ENCODE measurements at places on chromosomes 12 and 14.
A peak's percentile ranks its signal among the peaks of the same experiment; 100 is the strongest.

DNA sequence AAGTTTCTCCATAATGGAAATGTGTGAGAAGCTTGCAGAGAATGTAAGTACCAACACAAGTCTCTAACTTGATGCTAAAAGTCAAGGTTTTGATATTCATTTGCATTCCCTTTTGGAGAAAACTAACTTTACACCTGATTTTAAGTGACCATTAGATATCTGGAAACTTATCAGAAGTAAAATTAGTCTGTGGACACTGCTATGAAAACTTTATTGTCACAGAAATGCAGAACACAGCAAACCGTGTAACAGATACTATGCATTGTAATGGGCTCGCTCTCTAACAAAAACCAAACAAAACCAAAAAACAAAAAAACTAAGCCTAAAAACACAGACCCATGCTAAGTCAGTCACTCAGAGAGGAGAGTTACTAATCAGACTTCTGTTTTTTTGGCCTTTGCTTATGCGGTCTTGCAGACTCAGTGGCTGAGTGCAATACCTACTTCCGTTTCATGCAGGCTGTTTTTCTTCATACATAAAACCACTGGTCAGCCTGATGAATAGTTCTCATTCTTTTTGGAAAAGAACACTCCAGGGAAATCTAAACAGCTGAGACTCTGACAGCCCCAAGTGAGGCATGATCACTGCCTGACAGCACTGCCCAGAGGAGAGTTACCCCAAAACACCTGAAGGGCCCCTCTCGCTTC lies 35.7 kb downstream of the NRDE2 start:
- peaks cover 38% of the 10 kb centered on the region for H3K36me3 ChIP-seq
- peaks cover 8% of the 10 kb centered on the region for H3K4me1 ChIP-seq
- no peak overlapping the region for H3K4me3 ChIP-seq
- no peaks in the 10 kb centered on the region for H3K27me3 ChIP-seq

GRCh38 chr14:90045616-90046015 lies 16.2 kb upstream of the KCNK13 start:
- no peak for DNase-seq
- peaks cover 32% of the 10 kb centered on the region for H3K36me3 ChIP-seq
- H3K4me3 ChIP-seq = no peak overlapping the region
- no peak overlapping the region for H3K27ac ChIP-seq

GRCh38 chr12:92570056-92570753 lies 132.6 kb upstream of the PLEKHG7 start:
- H3K27ac ChIP-seq = no peak overlapping the region
- H3K36me3 ChIP-seq = peaks cover 17% of the 10 kb centered on the region

GRCh38 chr12:93778306-93778705 lies 101.1 kb downstream of the CRADD start:
- no peaks in the 10 kb centered on the region for H3K27me3 ChIP-seq
- no peak overlapping the region for H3K27ac ChIP-seq
- H3K4me3 ChIP-seq = no peak overlapping the region
- H3K4me1 ChIP-seq = peaks cover 42% of the 10 kb centered on the region
- DNase-seq = no peak
- peaks cover 12% of the 10 kb centered on the region for H3K36me3 ChIP-seq

- H3K27me3 ChIP-seq = peaks cover 56% of the 10 kb centered on the region
- DNase-seq = no peak
- peaks cover 1% of the 10 kb centered on the region for H3K36me3 ChIP-seq
- no peak overlapping the region for H3K27ac ChIP-seq
- no peak overlapping the region for H3K4me3 ChIP-seq
Measured at GRCh38 chr12:26130728-26131127, 5.9 kb upstream of the BHLHE41 start.

GRCh38 chr12:53231921-53232645 lies at the start of gene RARG:
Gene RARG, minus strand, starts transcription at chr12:53232209. Its CDS starts 4,664 bp downstream, at chr12:53227545.
- H3K4me1 ChIP-seq = peaks cover 78% of the 10 kb centered on the region
- no peaks in the 10 kb centered on the region for H3K27me3 ChIP-seq
- peaks cover 9% of the 10 kb centered on the region for H3K36me3 ChIP-seq
- peak; percentile 42 for DNase-seq
- peak within 1 kb of the TSS; percentile 88 for H3K4me3 ChIP-seq

DNA sequence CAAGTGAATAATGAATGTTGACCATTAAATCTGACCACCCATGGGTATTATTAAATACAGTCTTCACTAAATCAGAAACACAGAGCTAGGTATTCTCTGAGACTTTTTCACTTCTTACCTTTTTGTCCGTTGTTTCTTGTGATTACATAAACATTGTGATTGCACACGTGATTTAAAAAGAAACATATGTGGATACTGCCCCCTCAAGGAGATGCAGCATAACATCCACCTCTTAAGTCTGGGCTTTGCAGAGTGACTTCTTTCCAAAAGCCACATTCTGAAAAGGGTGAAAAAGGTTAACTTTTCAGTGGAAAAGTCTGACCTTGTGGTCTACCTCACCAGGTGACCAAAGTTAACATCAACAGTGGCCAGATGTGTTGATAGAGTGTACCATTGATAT lies 185.5 kb upstream of the FAR2 start:
- H3K4me3 ChIP-seq = no peak overlapping the region
- H3K27me3 ChIP-seq = peaks cover 3% of the 10 kb centered on the region
- H3K4me1 ChIP-seq = no peaks in the 10 kb centered on the region
- no peak for DNase-seq
- H3K27ac ChIP-seq = no peak overlapping the region

DNA sequence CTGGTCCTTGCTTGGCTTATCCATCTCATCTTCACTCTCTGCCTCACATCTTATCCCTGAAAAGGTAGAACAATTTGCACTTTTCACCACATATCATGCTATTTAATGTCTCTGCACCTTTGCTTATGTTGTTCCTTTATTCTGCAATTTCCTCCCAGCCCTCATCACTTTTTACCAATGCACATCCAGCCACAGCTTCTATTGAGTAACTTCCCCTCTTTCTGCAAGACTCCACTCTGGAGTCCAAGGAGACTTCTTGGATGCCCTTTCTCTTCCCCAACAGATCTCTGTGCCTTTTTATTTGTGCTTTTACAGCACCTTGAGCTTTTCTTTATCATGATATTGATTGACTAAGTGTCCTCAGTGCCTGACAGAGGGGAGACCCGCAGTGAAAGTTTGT lies 797.1 kb downstream of the VRK1 start:
- peaks cover 8% of the 10 kb centered on the region for H3K36me3 ChIP-seq
- DNase-seq = no peak
- no peak overlapping the region for H3K4me3 ChIP-seq
- no peak overlapping the region for H3K27ac ChIP-seq
- H3K27me3 ChIP-seq = no peaks in the 10 kb centered on the region

DNA sequence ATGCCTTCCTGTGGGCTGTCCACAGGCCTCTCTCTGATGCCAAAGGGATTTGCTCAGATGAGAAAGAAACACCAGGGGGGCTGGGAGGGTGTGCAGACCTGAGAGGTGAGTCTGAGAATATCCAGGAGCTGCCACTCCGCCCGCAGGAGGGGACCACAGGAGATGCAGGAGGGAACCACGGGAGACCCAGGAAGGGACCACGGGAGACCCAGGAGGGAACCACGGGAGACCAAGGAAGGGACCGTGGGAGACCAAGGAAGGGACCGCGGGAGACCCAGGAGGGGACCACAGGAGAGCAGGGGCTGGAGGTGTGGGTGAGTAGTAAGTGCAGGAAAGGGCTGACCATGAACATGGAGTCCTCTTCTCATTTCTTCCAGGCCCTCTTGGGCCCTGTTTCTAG lies 74.6 kb upstream of the SFSWAP start:
- no peak for DNase-seq
- H3K4me3 ChIP-seq = no peak overlapping the region
- H3K4me1 ChIP-seq = no peaks in the 10 kb centered on the region
- H3K27me3 ChIP-seq = peaks cover 2% of the 10 kb centered on the region
- H3K36me3 ChIP-seq = no peaks in the 10 kb centered on the region
- H3K27ac ChIP-seq = no peak overlapping the region

- peaks cover 41% of the 10 kb centered on the region for H3K27me3 ChIP-seq
- DNase-seq = no peak
- H3K27ac ChIP-seq = no peak overlapping the region
- no peak overlapping the region for H3K4me3 ChIP-seq
Measured at GRCh38 chr14:99686557-99687283, 2.6 kb downstream of the CYP46A1 start.

- no peaks in the 10 kb centered on the region for H3K36me3 ChIP-seq
- no peaks in the 10 kb centered on the region for H3K4me1 ChIP-seq
- H3K27me3 ChIP-seq = peaks cover 11% of the 10 kb centered on the region
- H3K27ac ChIP-seq = no peak overlapping the region
- no peak for DNase-seq
- H3K4me3 ChIP-seq = no peak overlapping the region
Measured at GRCh38 chr12:6284273-6284672, 26.2 kb upstream of the PLEKHG6 start.

DNA sequence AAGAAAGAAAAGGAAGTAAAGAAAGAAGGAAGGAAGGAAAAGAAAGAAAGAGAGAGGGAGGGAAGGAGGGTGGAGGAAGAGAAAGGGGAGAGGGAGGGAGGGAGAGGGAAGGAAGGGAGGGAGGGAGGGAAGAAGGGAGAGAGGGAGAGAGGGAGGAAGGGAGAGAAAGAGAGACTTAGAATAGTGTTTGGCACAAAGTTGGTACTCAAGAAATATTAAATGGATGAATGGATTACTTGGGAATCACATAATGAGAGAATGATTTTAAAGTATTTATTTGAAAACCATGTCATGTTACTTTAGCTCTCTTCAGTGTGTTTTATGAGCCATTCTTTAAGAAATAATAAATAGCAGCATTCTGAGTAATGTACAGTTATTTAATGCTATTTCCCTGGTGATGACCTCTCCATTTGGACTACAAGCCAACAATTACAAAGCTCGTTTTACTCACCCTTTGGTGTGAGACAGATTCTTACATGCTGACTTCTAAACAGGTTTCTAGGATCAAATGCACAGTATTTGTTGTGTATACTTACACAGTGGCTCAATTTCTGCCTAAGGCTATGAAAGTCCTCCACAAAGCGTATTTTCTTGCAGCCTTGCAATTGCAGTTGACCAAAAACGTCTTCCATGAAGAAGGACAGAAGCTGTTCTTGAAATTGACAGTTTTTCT lies 861 bp downstream of the IL26 start:
- H3K27ac ChIP-seq = peak overlapping the region; percentile 62
- peaks cover 57% of the 10 kb centered on the region for H3K4me1 ChIP-seq
- H3K36me3 ChIP-seq = peaks cover 6% of the 10 kb centered on the region
- peak overlapping the region; percentile 43 for H3K4me3 ChIP-seq
- H3K27me3 ChIP-seq = no peaks in the 10 kb centered on the region
- no peak for DNase-seq

DNA sequence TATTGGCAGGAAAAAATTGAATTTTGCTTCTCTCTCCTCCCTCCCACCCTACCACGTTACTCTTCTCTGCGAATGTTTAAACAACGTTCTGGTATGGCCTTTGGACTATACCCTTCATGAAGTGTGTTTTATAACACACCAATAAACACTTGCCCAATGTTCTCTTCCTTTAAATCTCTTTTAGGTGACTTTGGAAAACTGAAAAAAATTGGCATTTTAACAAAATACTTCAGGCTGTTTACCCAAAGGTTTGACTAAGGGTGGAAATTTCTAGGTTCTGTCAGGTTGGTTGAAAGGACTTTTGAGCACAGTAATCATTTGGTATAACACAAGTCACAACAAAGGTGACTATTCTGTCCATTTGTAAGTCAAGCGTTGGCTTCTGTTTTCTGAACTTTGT lies 446.8 kb downstream of the AEBP2 start:
- H3K4me1 ChIP-seq = no peaks in the 10 kb centered on the region
- DNase-seq = no peak
- H3K4me3 ChIP-seq = no peak overlapping the region

DNA sequence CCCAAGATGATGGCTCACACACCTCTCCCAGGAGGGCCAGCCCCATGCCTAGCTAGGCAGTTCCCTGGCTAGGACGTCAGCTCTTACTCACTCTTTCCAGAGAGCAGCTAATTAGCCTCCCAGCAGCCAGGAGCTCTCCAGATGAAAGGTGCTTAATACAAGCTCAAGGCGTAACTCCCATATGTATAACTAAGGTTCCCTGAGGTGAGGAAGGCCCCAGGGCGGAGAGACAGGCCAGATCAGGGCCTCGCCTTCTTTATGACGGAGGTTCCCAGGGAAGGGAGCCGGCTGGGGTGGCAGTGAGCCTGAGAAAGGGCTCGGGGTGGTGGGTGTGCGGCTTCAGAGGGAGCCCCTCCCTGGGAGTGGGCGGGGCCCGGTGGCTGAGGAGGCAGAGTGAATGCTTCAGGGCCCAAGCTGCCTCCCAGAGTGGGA lies 26.4 kb upstream of the ZFP36L1 start:
- H3K27me3 ChIP-seq = no peaks in the 10 kb centered on the region
- H3K27ac ChIP-seq = peak overlapping the region; percentile 64
- DNase-seq = no peak
- H3K4me1 ChIP-seq = peaks cover 54% of the 10 kb centered on the region
- H3K36me3 ChIP-seq = no peaks in the 10 kb centered on the region
- no peak overlapping the region for H3K4me3 ChIP-seq

- no peak overlapping the region for H3K4me3 ChIP-seq
- H3K27me3 ChIP-seq = peaks cover 10% of the 10 kb centered on the region
- no peaks in the 10 kb centered on the region for H3K36me3 ChIP-seq
- no peaks in the 10 kb centered on the region for H3K4me1 ChIP-seq
- no peak for DNase-seq
Measured at GRCh38 chr12:75447691-75448393, 32.7 kb upstream of the GLIPR1 start.

DNA sequence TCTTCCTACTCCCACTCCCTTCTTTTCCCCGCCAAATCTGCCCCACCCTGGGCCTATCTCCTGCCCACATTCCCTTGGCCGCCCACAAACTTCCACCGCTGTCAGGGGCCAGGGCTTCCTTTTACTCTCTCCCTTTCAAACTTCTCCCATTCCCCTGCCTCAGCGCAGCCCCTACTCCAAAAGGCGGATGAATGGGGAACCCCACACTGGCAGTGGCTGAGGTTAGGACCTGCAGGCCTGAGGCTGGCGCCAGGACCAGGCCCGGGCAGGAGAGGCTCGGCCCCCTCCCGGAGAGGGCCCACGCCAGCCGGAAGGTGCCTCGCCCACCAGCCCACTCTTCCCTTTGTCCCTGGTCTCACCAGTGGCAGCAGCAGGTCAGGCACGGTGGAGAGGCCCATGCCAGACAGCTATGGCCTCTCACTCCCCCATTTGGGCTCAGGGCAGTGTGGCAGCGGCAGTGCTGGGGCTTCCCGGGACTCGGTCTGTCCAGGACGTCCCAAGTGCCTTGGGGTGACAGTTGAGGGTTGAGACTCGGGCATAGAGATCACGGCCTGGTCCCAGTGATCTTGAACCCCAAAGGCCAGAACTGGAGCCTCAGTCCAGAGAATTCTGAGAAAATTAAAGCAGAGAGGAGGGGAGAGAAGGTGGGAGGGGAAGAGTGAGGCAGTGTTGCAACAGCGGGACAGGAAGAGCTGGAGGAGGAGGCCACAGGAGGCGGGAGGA lies at the start of gene TNFRSF1A:
TNFRSF1A (minus strand) TSS at position 660 of the 723 bp plus-strand sequence; CDS start at position 398, 262 bp downstream.
- peaks cover 3% of the 10 kb centered on the region for H3K36me3 ChIP-seq
- DNase-seq = no peak
- H3K27ac ChIP-seq = peak within 1 kb of the TSS; percentile 89
- H3K4me1 ChIP-seq = peaks cover 38% of the 10 kb centered on the region
- no peak within 1 kb of the TSS for H3K4me3 ChIP-seq

All from activated T-helper 1 cell treated with anti-CD3 and anti-CD28 coated beads, Interleukin-12 subunit alpha, Interleukin-12 subunit beta, Interleukin-2, Interleukin-4 antibody, amounts not matched to agents 30 ng/mL and 10 ng/mL and 1 ng/mL, durations not matched to agents 14 hours and 24 hours and 36 hours (primary cell).